ENCODE measurements at places on chromosomes 12 and 14.

DNA sequence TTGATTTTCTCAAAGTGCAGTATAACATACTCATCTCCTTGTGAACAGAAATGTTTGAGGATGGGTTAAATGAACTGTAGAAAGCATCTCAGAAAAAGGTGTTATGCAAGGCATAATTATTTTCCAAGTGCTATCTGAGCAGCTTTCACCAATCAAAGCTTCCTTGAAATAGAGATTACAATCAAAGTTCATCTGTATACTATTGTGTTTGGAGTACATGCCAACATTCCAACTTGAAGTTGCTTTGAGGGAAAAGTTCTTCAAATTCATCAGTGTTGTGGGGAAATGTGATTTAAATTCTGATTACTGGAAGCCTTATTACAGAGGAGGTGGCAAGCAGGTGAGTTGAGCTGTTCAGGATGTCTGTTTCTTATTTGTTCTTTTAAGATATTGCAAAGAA, 68.2 kb downstream of the TMTC2 start:
- DNase-seq, result no peak

DNA sequence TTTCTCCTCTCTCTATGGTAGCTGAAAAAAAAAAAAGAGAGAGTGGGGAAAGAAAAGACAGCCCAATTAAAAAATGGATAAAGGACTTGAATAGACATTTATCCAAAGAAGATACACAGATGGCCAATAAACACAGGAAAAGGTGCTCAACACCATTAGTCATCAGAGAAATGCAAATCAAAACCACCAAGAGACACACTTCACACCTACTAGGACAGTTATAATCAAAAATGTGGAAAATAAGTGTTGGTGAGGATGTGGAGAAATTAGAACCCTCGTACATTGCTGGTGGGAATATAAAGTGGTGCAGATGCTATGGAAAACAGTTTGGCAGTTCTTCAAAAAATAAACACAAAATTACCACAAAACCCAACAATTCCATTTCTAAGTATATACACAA, 172.4 kb upstream of the GRIN2B start:
- DNase-seq, result no peak

- DNase-seq, result no peak
Measured at GRCh38 chr12:112236786-112237185, 111.4 kb downstream of the TRAFD1 start.

GRCh38 chr12:86143162-86143561, 113.0 kb downstream of the MGAT4C start:
- DNase-seq, result no peak

DNA sequence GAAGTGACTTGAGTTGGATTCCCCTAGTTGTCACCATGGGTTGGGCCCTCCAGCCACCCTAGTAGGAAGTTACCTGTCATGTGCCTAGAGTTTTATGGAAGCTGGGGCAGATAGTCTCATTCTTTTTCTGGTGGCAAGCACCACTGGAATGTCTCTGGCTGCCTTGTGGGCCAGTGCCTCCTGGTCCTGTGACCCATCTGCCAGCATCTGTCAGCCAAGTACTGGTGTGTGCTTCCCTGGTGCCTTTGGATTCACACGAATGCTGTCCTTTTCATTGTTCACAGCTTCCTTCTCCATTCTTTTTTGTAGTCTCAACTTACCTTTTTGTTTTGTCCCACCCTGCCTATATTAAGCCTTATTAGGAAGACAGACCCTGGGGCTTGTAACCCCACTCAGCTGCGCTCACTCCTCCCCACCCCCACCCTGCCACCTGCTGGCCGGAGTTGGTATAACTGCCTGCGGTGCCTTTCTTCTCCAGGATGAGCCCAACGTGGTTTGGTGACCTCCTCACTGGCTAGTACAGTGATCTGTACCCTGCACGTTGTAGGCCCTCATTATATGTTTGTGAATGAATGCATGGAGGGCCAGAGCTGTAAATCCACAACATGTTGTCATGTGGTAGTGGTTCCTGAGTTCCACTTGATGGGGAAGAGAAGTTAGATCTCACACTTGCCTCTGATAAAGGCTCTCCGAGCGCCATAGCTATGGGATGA, 125.7 kb downstream of the TSPAN9 start:
- no peak for DNase-seq

DNA sequence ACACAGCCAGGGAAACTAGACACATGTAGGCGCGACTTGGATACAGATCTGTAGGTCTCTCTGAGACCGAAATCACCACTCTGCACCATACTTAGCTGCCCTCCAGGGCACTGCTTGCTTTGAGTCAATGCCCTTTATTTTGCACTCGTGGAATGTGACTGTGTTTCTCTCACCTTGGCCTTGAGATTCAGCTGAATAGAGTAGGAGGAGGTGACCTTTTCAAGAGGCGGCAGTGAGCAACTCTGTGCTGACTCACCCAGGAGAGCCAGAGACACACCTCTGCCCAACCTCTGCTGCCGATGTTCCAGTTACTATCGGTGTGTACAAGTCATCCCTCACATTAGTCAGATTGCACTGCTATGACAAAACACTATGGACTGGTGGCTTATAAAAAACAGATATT, 583.4 kb downstream of the VRK1 start:
- no peak for DNase-seq

- DNase-seq, result no peak
Measured at GRCh38 chr12:3352230-3352629, 138.8 kb upstream of the PRMT8 start.

DNA sequence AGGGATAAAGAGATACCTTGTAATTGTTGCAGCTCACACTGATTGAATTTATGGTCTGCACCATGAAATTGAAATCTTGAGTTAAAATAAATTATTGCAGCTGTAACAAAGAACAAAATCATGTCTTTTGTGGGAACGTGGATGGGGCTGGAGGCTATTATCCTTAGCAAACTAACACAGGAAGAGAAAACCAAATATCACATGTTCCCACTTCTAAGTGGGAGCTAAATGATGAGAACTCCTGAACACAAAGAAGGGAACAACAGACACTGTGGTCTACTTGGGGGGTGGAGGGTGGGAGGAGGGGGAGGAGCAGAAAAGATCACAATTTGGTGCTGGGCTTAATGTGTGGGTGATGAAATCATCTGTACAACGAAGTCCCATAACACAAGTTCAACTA, 22.6 kb downstream of the ERP27 start:
- DNase-seq, result no peak

Measured in NCI-H1105 (cell line).